ENCODE measurements at places on chromosomes 5 and 9. TPM values are rescaled to one million over a fixed set of nuclear protein-coding genes. Genes with fewer than 3 reads are reported as not detected.

- H3K4me3 ChIP-seq, result no peak overlapping the region
- DNase-seq, result no peak
- H3K4me1 ChIP-seq, result peaks cover 11% of the 10 kb centered on the region
- H3K27ac ChIP-seq, result no peak overlapping the region
- H3K27me3 ChIP-seq, result no peaks in the 10 kb centered on the region
These were observed 126.9 kb downstream of the FSTL4 start for GRCh38 chr5:133485468-133485867.

GRCh38 chr9:136231478-136232297 is 13.9 kb downstream of the QSOX2 start:
- H3K27ac ChIP-seq, result peak overlapping the region; percentile 72
- no peak overlapping the region for H3K4me3 ChIP-seq
- peaks cover 4% of the 10 kb centered on the region for H3K4me1 ChIP-seq
- H3K36me3 ChIP-seq, result peaks cover 10% of the 10 kb centered on the region
- DNase-seq, result no peak
- no peaks in the 10 kb centered on the region for H3K27me3 ChIP-seq

The TMEM171 gene
- 1.8 TPM for total RNA-seq

DNA sequence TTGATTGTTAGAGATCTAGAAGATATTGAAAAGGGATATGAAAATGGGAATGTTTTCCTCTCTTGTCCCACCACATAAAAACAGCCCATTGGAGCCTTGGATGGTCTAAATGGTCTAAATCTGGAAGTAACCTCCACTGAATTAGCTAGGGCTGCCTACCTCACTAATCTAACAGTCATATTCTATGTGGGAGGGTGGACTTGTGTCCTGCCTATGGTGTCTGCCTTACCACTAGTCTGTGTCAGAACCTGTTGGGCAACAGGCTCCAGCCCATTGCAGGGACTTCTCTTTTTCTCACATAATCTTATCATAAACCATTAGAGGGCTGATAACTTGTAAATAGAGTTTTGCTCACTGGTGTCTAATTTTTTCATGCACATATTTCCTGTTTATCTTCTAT is 548.8 kb upstream of the CDH18 start:
- no peaks in the 10 kb centered on the region for H3K4me1 ChIP-seq
- no peak for DNase-seq
- H3K27me3 ChIP-seq, result no peaks in the 10 kb centered on the region
- no peaks in the 10 kb centered on the region for H3K36me3 ChIP-seq

DNA sequence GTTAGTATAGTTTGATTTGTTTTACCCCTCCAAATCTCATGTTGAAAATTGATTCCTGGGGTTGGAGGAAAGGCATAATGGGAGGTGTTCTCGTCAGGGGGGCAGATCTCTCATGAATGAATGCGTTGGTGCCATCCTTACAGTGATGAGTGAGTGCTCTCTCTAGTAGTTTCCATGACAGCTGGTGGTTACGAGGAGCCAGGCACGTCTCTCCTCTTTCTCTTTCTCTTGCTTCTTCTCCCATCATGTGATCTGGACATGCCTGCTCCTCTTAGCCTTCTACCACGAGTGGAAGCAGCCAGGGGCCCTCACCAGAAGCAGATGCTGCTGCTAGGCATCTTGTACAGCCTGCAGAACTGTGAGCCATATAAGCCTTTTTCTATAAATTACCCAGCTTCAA is 454.1 kb downstream of the EFNA5 start:
- no peaks in the 10 kb centered on the region for H3K36me3 ChIP-seq
- no peaks in the 10 kb centered on the region for H3K27me3 ChIP-seq
- H3K4me3 ChIP-seq, result no peak overlapping the region
- no peaks in the 10 kb centered on the region for H3K4me1 ChIP-seq

DNA sequence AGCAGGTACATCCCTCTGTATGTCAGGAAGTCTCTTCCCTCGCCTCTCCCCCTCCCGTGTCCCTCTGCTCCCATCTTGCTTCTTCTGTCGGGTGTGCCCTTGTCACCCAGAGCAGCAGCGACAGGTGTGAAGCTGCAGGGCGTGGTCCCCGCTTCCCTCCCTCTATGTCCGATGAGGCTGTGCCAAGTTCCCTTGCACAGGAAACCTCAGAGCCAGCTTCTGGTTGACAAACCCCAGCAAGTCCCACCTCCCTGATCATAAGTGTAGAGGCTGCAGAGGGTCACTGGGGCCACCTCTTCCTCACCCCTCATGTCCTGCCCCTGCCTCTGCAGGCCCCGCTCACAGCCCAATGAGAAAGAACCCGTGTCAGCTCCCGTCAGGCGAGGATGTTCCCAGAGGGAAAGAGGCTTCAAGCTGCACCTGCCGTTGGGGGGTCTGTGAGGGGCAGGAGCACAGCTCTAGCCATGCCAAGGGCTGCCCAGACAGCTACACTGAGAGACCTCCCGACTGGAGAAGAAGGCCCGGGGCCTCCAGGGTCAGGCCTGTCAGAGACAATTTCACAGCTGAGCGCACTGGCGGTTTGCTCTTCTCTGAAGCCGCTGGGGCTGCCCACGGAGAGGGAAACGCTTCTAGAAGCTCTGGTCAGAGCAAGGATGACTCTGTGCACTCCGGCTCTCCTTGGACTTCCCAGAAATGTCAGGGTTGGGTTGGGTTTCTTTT is 73.3 kb downstream of the AK8 start:
- H3K36me3 ChIP-seq, result no peaks in the 10 kb centered on the region
- H3K27me3 ChIP-seq, result peaks cover 4% of the 10 kb centered on the region
- H3K27ac ChIP-seq, result no peak overlapping the region
- peaks cover 43% of the 10 kb centered on the region for H3K4me1 ChIP-seq

- H3K4me1 ChIP-seq, result peaks cover 10% of the 10 kb centered on the region
- no peak overlapping the region for H3K27ac ChIP-seq
- no peak overlapping the region for H3K4me3 ChIP-seq
- H3K36me3 ChIP-seq, result no peaks in the 10 kb centered on the region
These were observed 8.1 kb upstream of the MLLT3 start for GRCh38 chr9:20630241-20630943.

- no peak overlapping the region for H3K27ac ChIP-seq
- H3K4me1 ChIP-seq, result no peaks in the 10 kb centered on the region
- H3K36me3 ChIP-seq, result no peaks in the 10 kb centered on the region
- no peak overlapping the region for H3K4me3 ChIP-seq
- no peak for DNase-seq
These were observed 39.4 kb downstream of the RUSC2 start for GRCh38 chr9:35529161-35529823.

The PCDHB3 gene
- 6.4 TPM for total RNA-seq

GRCh38 chr5:74648835-74649293 is 8.3 kb upstream of the ENC1 start:
- DNase-seq, result no peak
- H3K27ac ChIP-seq, result no peak overlapping the region
- no peaks in the 10 kb centered on the region for H3K36me3 ChIP-seq

- no peaks in the 10 kb centered on the region for H3K36me3 ChIP-seq
- H3K4me3 ChIP-seq, result peak overlapping the region; percentile 77
- peak; percentile 75 for DNase-seq
- peaks cover 7% of the 10 kb centered on the region for H3K4me1 ChIP-seq
- H3K27ac ChIP-seq, result no peak overlapping the region
- H3K27me3 ChIP-seq, result peaks cover 54% of the 10 kb centered on the region
These were observed 219.2 kb downstream of the AGTPBP1 start for GRCh38 chr9:85522459-85523092.

The PCDHA2 gene
- total RNA-seq, result 2.1 TPM

The GRIA1 gene
- 0.76 TPM for total RNA-seq

DNA sequence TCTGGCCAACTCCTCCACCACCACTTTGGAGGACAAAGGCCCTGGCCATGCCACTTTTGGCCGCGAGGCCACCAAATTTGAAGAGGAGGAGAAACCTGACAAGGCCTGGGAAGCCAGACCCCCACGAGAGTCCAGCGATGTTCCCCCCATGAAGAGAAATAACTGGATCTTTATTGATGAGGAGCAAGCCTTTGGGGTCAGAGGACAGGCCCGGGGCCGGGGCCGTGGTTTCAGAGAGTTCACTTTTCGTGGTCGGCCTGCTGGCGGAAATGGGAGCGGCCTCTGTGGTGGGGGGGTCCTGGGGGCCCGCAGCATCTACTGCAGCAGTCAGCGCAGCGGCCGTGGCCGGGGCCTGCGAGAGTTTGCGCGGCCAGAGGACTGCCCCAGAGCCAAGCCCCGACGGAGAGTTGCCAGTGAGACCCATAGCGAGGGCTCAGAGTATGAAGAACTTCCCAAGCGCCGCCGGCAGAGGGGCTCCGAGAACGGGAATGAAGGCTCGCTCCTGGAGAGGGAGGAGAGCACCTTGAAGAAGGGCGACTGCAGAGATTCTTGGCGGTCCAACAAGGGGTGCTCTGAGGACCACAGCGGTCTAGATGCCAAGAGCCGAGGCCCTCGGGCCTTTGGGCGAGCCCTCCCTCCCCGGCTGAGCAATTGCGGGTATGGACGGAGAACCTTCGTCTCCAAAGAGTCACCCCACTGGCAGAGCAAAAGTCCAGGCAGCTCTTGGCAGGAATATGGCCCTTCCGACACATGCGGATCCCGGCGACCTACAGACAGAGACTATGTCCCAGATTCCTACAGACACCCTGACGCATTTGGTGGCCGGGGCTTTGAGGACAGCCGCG is 27.4 kb upstream of the POMT1 start:
- no peak for DNase-seq
- H3K36me3 ChIP-seq, result peaks cover 84% of the 10 kb centered on the region
- H3K27me3 ChIP-seq, result no peaks in the 10 kb centered on the region
- no peak overlapping the region for H3K4me3 ChIP-seq
- peak overlapping the region; percentile 57 for H3K27ac ChIP-seq

DNA sequence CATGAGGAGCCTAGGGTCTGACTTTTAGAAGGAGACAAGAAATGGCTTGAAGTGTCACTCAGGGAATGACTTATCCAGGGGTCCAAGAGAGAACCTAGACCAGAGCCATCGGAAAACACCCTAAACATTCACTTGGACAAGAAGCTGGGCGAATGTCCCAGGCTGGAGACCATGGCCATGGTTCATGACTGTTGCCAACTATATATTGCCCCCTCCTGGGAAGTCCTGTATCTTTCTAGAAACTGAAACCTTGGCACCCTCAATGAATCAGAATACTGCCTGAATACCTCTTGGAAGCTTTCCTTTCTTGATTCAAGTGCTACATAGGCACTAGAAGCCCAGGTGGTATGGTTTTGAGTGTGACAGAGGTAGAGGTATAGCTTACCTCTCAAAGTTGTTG is 29.9 kb downstream of the TRMO start:
- no peak for DNase-seq
- no peaks in the 10 kb centered on the region for H3K36me3 ChIP-seq
- H3K27me3 ChIP-seq, result peaks cover 50% of the 10 kb centered on the region

DNA sequence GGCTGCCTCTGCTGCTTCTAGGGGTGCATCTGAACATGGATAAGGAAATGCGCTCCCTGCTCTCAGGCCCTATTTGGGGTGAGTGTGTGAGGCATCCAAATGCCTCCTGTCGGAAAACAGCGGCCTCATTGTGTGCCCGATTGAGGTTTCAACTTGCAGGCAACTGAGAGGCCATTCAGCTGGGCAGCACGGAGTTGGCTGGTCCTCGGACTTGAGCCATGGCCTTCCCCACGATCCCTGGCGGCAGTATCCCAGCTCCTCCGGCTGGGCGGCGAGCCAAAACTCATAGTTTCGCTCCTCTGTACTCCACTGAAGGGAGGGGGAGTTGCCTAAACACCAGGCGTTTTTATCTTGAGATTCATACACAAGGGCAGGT is 597.3 kb upstream of the SGCD start:
- H3K27ac ChIP-seq, result no peak overlapping the region
- H3K27me3 ChIP-seq, result peaks cover 92% of the 10 kb centered on the region
- H3K36me3 ChIP-seq, result no peaks in the 10 kb centered on the region
- peak overlapping the region; percentile 73 for H3K4me3 ChIP-seq
- peaks cover 16% of the 10 kb centered on the region for H3K4me1 ChIP-seq

GRCh38 chr5:111829701-111830100 is 72.7 kb upstream of the NREP start:
- no peak overlapping the region for H3K27ac ChIP-seq
- H3K36me3 ChIP-seq, result no peaks in the 10 kb centered on the region
- no peaks in the 10 kb centered on the region for H3K27me3 ChIP-seq
- H3K4me1 ChIP-seq, result no peaks in the 10 kb centered on the region

The PCDHB10 gene
- total RNA-seq, result 1.7 TPM

DNA sequence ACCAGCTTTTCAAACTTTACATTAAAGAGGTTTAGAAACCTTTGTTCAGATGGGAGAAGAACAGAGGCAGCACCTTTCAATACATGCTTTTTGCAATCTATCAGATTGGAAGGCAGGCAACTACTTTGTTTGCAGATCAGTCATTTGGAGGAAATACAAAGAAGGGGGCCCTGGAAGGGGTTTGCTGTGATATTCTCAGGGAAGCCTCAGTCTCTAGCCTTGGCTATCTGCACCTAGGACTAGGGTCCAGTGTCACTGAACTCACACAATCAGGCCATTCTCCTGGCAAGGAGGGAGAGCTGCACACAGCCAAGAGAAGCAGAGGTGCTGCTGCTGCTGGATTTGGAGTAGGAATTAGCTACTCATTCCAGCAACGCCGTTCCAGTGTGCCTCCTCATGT is 79.5 kb downstream of the CRB2 start:
- H3K4me1 ChIP-seq, result peaks cover 23% of the 10 kb centered on the region
- peaks cover 2% of the 10 kb centered on the region for H3K36me3 ChIP-seq
- no peak for DNase-seq
- H3K27ac ChIP-seq, result no peak overlapping the region

DNA sequence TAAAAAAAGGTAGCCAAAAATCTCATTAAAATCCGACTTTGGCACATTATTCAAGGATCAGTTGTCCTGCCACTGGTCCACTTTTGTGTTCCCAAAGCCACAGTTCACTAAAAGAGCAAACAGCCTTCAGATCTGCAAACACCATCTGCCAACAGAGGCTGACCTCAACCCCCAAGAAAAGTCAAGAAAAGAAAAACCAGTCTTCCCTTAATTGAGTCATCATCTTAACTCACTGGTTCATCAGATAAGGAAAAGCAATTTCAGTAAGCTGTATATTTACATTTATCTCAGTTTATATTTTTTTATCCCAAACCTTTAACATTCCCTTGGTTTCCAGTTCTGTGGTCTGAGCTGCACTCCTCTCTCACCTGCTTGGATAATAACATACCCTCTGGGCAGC is 21.2 kb downstream of the RASEF start:
- no peak for DNase-seq
- H3K4me1 ChIP-seq, result peaks cover 7% of the 10 kb centered on the region
- H3K27me3 ChIP-seq, result no peaks in the 10 kb centered on the region
- H3K36me3 ChIP-seq, result peaks cover 5% of the 10 kb centered on the region
- no peak overlapping the region for H3K4me3 ChIP-seq

- no peaks in the 10 kb centered on the region for H3K27me3 ChIP-seq
- H3K4me3 ChIP-seq, result no peak overlapping the region
- no peak overlapping the region for H3K27ac ChIP-seq
- H3K4me1 ChIP-seq, result no peaks in the 10 kb centered on the region
- no peaks in the 10 kb centered on the region for H3K36me3 ChIP-seq
These were observed 27.9 kb upstream of the TGFBI start for GRCh38 chr5:136000932-136001331.

DNA sequence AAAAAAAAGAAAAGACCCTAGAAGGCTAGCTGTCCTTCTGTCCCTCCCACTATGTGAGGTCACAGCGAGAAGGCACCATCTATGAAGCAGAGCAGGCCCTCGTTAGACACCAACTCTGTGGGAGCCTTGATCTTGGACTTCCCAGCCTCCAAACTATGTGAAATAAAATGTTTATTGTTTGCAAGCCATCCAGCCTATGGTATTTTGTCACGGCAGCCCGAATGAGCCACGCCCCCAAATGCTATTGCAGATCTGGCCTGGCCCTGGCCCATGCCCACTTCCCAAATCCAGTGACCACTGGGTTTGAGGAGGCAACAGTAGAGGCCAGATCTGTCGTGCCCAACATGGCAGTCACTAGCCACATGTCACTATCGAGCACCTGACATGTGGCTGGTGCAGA is 10.8 kb downstream of the STK10 start:
- no peaks in the 10 kb centered on the region for H3K27me3 ChIP-seq
- H3K4me1 ChIP-seq, result peaks cover 39% of the 10 kb centered on the region

- H3K36me3 ChIP-seq, result no peaks in the 10 kb centered on the region
- no peaks in the 10 kb centered on the region for H3K27me3 ChIP-seq
- DNase-seq, result no peak
- peaks cover 34% of the 10 kb centered on the region for H3K4me1 ChIP-seq
- no peak overlapping the region for H3K27ac ChIP-seq
These were observed 237.1 kb downstream of the SLF1 start for GRCh38 chr5:94855543-94855942.
